ENCODE measurements at places on chromosomes 7 and 10.
A peak's percentile ranks its signal among the peaks of the same experiment; 100 is the strongest.

- no peak for DNase-seq
These were observed 46.2 kb downstream of the RGS10 start for GRCh38 chr10:119496273-119496672.

DNA sequence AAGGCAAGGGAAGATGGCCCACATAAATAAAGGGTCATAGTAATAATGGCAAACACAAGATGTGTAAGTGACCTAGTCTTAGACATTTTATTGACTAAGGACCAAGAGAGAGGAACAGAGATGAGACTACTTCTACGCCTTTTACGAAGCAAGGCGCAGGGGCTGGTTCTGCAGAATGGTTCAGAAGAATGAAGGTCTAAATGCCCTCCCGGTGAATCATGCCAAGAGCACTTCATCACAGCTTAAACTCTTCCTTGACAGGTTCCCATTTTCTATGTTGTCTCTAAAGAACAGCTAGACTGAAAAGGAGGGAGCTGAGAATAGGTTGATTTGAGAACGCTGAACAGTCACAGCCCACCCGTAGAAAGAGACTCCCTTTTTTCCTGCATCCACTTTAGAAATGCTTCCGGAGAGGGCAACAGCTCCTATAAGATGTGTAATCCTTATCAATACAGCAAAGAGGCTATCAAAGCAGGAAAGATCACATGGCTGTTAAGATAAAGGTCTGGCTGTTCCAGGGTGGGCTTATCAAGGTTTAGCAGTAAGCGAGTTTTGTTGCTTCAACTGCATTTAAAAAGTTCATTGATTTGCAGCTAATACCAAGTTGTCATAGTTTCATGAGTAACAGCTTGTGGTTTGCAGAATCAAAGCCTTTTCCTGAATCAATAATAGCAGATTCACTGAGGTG is 93.4 kb upstream of the AUTS2 start:
- DNase-seq: no peak

DNA sequence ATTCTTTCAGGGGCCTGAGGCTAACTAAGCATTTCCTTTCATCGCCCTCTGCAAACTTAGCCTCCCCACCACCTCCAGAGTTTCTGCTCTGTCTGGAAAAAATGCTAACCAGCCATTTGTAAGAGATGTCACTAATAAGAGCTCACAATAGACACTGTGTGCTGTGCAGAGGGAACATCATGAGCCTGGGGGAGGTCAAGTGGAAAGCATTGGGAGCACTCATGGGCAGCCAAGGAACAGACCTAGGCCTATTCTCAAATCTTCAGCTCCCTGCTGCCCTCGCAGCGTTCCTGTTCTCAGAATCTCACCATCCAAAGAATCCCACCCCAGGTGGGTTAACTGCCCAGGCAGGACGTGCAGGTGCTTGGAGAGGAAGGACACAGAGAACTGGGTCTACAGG is 27.1 kb upstream of the GPAM start:
- no peak for DNase-seq

DNA sequence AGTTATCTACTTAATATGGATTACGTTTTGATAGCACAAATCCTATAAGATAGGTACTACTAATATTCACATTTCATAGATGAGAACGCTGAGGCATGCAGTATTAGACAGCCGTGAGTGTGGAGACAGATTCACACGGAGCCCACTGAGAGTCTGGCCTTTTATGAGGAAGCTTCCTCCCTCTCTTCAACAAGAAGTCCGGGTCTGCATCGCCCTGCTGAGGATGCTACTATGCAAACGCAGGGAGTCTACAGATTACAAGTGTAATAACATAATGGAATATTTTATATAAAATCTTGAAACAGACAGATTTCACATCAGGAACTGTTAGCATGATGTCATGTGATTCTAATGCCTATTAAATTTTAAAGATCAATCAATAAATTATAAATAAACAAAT is 255.9 kb upstream of the GLI3 start:
- no peak for DNase-seq

DNA sequence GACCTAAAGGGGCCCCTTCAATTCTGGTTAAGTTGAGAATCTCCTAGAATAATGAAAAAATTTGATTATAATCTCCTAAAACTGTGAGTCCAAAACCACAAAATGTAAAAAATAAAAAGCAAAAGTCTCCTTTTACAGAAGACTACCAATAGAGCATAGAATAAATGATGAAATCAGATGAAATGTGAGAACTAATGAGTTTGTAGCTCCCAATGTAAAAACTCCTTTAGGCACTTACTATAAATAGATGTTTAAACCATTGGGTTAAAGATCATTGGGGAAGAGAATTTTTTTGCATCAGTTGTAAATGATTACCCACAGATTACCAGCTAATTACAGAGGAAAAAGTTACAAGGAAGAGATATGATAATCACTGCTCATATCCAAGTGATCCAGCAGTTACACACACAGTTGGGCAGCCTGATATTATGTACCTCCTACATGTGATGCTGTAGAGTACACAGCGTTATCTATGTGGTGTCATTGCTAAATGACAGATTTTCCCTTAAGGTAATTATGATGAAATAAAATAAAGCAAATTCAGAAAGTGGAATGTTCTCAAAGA is 282.7 kb upstream of the SEMA3D start:
- no peak for DNase-seq

- DNase-seq: no peak
These were observed 310.4 kb downstream of the EXOC4 start for GRCh38 chr7:133563251-133563650.

DNA sequence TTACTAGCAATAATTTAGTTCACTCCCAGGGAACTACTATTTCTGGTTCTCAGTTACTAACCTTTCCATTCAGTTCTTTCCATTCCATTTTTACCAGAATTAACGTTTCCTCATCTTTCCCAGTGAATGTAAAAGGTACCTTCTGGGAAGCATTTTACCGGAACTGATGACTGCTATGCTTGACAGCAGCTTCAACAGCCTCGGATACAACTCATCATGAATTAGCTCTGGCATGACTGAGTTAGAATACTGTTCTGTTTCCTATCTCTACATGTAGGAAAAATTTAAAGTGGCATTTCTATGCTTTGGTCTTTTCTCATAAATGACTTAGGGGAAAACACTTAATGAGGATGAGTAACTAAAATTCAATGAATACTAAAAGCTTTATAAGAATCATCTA is 18.6 kb downstream of the TAS2R41 start:
- DNase-seq: no peak

DNA sequence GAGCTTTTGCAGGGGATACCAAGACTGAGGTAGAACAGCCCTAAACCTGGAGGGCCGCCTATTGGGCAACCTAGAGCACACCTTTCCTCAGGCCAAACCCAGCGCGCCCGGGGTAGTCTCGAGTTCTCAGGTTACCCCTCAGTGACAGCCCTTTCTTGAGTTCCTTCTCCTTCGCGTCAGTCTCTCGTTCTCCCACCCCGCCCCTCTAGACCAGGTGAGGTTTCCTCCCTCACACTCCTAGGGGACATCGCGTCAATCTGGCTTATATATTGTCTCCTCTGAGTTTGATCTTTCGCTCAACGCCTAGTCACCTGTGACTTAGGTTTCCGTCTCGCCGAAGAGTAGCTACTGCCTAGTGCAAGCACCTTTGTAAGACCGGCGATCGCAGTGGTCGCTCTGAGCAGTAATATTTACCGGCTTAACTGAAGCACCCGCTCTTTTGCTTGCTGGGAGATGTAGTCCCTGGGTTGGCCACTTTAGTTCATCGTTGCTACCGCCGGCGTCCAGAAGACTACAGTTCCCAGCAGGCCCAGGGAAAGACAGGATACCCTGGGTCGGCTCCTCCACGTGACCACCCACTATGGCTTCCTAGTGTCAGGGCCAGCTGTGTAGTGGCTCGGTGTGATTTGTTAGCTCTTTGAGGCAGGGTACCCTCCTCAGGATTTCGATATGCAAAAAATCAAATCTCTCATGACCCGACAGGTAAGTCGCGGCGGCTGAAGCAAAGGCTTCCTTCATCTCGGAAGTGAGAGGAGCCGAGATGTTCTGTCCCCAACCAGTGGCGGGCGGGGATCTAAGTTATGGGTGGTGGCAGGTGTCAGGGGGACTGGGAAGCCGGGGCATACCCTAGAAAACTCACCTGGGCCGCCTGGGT is at the start of gene VPS50:
TSS of gene VPS50 (plus strand) at position 568 of the 874 bp plus-strand sequence. CDS start at position 670, 102 bp downstream.
- peak; percentile 97 for DNase-seq

GRCh38 chr10:91051829-91052228 is 130.9 kb upstream of the ANKRD1 start:
- no peak for DNase-seq

DNA sequence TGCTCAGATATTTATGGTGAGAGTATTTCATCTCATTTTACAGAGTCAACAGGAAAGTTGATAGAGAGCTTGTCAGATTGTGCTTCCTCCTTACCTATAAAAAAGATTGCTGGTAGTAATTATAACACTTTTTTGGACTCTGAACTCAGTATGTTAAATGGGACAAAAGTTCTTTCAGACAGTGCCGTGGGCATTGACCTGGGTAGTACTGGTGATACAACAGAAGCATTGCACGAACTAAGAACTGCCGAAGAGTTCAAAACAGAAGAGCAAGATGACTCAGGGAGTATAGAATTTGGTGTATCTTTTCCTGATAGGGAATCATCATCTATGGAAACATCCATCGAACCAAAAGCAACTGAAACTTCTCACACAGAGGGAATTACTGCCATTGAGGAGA is 58.6 kb downstream of the LOXL4 start:
- no peak for DNase-seq

GRCh38 chr10:114925587-114926586 is 12.1 kb upstream of the TRUB1 start:
- DNase-seq: peak; percentile 57

All from hematopoietic multipotent progenitor cell treated with erythropoietin and hydrocortisone succinate and interleukin-3 and kit ligand, for 17 days (in vitro differentiated cells).